ENCODE measurements at places on chromosomes 2 and 18.

- DNase-seq, result no peak
Observed at GRCh38 chr2:73614997-73615396, 27.2 kb downstream of the NAT8 start.

- no peak for DNase-seq
Observed at GRCh38 chr2:114800371-114800770, 357.9 kb downstream of the DPP10 start.

DNA sequence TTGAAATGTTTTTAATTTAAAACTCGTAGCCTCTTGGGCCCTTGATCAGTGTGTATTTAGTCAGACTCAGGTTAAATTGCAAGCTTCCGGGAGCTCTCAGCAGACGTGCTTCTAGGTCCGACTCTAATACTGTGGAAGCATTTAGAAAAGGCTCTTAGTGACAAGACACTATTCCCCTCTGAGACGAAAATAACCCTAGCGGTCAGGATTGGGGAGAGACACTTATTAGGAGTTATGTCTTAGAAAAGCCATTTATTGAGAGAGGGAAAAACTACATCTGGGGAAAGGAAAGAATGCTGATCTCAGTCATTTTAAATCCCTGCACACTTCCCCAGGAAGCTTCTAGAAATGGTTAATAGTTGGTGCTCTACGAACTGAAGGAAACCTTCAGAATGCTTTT is 110.5 kb upstream of the NCK2 start:
- no peak for DNase-seq

DNA sequence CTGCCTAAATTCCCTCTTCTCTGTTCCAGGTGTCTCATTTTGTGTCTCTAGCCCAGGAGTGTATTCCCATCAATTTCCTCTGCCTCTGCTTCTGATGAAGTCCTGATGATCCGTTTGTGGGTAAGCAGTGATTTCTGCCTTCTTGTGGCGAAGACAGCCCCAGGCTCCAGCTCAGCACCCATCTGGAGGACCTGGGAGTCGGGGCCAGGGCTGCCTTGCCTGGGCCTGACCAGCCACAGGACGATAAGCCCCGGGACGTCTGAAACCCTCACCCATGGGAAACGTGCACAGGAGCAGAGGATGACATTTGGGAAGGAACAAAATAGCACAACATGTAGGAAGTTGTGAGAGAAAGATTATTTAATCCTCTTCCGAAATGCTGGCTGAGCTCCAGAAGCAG is 206.9 kb downstream of the FBXO15 start:
- no peak for DNase-seq

GRCh38 chr18:78882585-78882984 is 97.0 kb upstream of the SALL3 start:
- no peak for DNase-seq
